ENCODE measurements at places on chromosomes 16 and 17.

- DNase-seq, result no peak
Measured at GRCh38 chr16:86597880-86598606, 19.7 kb downstream of the FOXL1 start.

DNA sequence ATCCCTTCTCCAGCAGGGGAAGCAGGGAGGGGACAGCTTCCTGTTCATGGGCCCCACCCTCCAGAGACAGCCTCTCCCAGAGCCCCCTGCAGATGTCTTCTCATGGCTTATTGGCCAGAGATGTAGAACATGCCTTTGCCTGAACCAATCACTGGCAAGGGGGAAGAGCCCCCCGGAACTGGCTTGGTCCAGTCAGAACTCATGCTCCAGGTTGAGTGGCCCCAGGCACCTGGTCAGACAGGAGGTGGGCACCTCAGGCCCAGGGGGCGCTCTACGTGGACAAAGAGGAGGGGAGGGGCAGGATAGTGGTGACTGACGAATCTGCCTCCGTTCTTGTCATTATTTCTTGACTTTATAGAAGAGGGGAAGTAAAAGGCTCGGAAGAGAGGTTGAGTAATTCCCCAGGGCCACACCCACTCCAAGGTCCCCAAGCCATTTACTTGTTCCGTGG is 23.6 kb downstream of the RAB11FIP4 start:
- DNase-seq, result no peak

- no peak for DNase-seq
Measured at GRCh38 chr17:79003661-79004411, 5.7 kb downstream of the CANT1 start.

DNA sequence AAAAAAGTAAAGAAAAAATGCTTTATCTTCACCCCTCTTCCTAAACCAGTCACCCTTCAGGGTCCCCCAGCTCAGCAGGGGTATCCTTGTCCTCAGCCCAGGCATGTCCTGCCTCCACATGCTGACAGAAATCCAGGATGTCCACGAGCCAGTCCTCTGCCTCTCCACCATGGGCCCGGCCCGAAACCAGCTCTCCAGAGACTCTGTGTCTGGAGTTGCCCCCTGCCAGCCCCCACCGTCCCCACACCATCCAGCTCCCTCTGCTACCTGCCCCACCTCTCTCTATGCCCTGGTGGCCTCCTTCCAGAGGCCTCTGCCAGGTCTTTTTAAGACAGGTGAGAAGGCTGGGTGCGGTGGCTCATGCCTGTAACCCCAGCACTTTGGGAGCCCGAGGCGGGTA is 66.4 kb upstream of the PLCG2 start:
- no peak for DNase-seq

GRCh38 chr16:27244363-27244755 is 24.2 kb downstream of the NSMCE1 start:
- DNase-seq, result no peak

DNA sequence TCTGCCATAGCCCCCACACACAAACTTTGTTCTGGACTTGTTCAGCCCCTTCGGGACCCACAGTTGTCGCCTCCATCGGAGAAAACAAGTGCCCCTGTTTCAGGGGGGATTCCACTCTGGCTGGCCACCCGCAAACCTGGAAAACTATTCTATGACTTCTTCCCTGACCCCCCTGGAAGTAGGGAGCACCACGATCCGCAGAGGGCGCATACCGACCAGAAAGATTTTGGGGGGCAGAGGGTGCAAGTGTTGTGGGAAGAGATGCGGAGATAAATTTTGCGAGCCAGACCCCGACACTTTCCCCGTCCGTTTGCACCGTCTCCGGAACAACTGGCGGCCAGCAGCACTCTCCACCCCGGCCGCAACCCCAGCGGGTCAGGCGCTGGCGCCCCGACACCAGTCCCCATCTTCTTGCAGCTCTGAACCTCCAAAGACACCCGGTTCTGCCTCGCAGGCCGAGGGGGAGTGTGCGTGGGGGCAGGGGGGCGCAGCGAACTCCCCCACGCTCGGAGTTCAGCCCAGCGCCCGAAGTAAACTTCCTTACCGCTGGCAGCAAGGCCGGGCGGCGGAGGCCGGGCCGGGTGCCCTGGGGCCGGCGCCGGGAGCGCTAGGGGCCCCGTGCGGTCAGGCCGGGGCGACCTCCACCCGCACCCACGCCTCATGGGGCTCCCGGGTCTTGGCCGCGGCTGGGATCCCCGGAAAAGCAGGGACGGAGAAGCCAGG is 744 bp downstream of the SALL1 start:
- no peak for DNase-seq

- DNase-seq, result no peak
Measured at GRCh38 chr17:51164911-51165679, 1.1 kb upstream of the NME2 start.

DNA sequence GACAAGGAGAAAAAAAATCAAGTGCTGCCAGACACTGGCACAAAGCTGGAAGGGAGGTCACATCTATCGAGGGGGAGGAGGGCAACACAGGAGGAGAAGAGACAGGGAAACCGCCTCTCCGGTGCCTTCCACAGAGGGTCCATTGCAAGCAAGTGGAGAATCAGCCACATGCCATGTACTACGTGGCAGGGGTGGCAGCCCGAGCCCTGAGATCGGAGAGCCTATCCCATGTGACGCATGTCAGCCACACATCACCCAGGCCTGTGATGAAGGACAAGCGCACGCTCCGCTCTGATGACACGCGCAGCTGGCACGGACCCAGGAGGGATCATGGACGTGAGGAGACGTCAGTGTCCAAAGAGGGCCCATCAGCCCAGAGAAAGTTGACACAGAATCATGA is 30.1 kb downstream of the ADCY9 start:
- no peak for DNase-seq

DNA sequence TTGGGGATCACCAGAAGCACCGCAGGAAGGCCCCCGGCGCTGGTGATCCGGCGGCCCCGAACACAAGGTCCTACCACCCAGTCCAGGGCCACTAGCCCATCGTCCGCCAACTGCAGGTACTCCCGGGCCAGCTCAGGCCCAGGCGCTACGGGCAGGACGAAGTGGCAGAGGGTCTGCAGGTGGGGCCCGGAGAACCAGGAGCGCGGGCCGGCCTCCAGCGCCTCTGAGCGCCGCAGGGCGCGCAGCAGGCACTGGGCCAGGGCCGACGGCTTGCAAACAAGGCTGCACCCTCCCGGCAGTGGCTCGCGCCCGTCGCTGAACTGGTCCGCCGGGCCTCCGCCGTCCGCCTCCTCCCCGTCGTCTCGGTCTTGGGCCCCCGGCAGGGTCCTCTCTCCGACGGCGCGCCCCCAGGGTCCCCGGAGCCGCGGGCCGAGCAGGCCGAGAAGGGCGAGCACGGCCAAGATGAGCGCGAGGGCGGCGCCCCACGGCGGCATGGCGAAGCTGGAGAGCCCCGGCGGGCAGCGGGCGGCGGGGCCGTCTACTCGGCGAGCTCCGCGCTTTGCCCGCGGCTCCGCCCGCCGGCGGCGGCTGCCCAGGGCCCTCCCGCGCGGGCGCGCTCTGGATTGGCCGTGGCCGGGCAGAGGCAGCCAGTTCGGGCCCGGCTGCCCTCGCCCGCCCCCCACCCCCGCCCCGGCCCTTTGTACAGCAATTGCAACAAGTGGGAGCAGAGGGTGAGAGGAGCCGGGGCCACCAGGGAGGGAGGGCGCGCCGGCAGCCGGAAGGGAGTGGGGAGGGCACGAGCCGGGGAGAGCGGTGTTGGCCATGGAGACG is at the start of gene ABHD15:
TSS of gene ABHD15 (minus strand) at position 565 of the 831 bp plus-strand sequence. CDS start at position 494, 71 bp downstream.
- DNase-seq, result no peak

- no peak for DNase-seq
Measured at GRCh38 chr17:80349151-80349651, 65.8 kb upstream of the ENDOV start.

DNA sequence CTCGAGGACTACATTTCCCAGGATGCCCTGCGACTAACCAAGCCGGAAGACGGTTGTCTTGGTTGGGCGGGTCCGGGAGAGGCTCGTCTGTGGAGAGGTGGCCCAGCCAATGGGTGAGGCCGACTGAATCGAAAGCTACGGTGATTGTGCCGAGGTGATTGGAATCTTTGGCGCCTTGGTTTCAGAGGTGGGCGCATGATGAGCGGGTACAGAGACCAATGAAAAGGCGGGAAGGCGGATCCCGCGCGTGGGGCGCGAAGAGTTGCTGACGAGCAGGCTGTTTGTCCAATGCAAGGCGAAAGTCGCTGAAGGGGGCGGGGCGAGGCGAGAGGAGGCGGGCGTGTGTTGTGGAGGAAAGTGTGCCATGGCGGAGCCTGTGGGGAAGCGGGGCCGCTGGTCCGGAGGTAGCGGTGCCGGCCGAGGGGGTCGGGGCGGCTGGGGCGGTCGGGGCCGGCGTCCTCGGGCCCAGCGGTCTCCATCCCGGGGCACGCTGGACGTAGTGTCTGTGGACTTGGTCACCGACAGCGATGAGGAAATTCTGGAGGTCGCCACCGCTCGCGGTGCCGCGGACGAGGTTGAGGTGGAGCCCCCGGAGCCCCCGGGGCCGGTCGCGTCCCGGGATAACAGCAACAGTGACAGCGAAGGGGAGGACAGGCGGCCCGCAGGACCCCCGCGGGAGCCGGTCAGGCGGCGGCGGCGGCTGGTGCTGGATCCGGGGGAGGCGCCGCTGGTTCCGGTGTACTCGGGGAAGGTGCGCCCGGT is at the start of gene NFATC2IP:
TSS of gene NFATC2IP (plus strand) at position 290 of the 762 bp plus-strand sequence. CDS start at position 365, 75 bp downstream.
- peak; percentile 98 for DNase-seq

DNA sequence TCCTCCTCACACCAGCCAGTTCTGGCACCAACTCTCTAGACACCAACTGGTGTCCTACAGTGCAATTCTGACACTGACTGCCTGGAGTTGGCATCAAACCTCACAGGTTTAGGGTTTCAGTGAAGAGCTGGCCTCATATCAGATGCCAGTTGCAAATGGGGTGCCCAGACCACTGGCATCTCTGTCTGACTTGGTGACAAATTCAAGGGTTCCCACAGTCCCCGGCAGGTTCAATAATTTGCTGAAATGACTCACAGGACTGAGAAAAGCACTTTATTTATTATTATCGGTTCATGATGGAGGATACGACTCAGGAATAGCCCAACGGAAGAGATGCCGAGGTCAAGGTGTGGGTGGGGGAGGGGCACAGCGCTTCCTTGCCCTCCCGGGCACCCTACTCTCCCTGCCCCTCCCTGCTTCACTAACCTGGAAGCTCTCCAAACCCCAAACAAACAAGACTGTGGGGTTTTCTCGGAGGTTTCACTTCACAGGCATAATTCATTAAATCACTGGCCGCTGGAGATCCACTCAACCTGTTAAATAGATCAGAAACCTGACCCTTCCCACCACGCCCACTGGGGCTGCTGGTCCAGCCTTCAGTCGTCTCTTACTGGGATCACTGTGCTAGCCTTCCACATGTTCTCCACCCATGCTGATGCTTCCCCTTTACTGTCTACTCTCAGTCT is 1.7 kb upstream of the NLRP1 start:
- DNase-seq, result no peak

DNA sequence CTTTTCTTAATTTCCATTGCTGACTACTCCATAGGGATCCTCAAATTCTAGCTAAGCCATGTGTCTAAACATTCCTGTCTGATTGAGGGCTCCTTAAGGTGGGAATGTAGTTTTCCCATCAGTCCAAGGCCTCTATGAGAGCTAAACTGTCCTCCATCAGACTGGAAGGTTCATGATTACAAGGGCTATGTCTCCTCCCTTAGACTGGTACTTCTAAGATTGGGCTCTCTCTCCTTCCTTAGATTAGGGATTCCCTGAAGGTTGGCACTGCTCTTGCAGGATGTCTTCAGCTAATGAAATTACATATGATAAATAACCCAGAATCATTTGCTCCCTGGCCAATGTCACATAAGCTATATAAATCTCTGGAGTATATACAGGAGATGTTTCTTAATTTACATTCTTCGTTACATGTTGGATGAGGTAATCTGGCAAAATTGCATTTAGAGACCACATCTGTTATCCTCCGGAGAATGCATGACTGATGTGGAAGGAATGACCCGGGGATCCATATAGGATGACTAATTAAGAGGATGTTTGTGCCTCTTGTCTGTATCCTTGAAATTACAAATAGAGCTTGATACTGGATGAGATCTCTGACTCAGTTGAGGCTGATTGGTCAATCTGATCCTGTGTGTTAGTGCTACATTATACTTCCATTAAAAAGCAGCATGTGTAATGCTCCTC is 14.2 kb downstream of the B4GALNT2 start:
- DNase-seq, result no peak

GRCh38 chr17:11554542-11554941 is 43.7 kb upstream of the DNAH9 start:
- DNase-seq, result no peak

- DNase-seq, result no peak
Measured at GRCh38 chr17:58480090-58480489, 8.1 kb downstream of the HSF5 start.

Data from stimulated activated CD8-positive, alpha-beta memory T cell treated with anti-CD3 and anti-CD28 coated beads, Interleukin-4, amount 100 ng/mL, for 1 hour (primary cell).